Right atrium auricular region (tissue), 2 donors: ENCODE measurements at places on chromosomes 3 and 15. TPM values are rescaled to one million over a fixed set of nuclear protein-coding genes. Genes with fewer than 3 reads are reported as not detected.

Gene ULK4
- total RNA-seq: 10.1 TPM

Gene ITIH3
- 0.19 TPM for total RNA-seq

Gene MTHFS
- 8.0 TPM for total RNA-seq

- H3K4me3 ChIP-seq: no peak overlapping the region
- no peaks in the 10 kb centered on the region for H3K36me3 ChIP-seq
- no peak for DNase-seq
- no peaks in the 10 kb centered on the region for H3K27me3 ChIP-seq
- H3K4me1 ChIP-seq: no peaks in the 10 kb centered on the region
Observed at GRCh38 chr15:42121021-42121420, 26.7 kb upstream of the PLA2G4D start.

- H3K27ac ChIP-seq: no peak overlapping the region
- no peaks in the 10 kb centered on the region for H3K4me1 ChIP-seq
- no peaks in the 10 kb centered on the region for H3K27me3 ChIP-seq
Observed at GRCh38 chr3:14305324-14305723, 97.1 kb upstream of the SLC6A6 start.

DNA sequence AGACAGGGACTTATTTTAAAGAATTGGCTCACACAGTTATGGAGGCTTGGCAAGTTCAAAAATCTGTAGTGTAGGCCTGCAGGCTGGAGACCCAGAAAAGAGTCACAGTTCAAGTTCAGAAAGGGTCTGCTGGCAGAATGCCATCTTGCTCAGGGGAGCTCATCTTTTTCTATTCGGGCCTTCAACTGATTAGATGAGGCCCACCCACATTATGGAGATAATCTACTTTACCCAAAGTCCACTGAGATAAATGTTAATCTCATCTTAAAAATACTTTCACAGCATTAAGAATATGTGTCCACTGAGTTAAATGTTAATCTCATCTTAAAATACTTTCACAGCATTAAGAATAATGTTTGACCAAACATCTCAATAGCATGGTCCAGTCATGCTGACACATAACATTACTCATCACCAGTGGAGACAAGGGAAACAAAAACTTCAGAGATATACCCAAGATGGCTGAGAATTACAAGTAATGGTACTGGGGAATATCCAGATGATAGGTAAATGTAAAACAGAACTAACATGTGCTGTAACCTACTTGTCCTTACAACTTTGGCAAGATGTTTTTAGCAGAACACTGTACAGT is 74.3 kb upstream of the STAC start:
- no peak for DNase-seq
- H3K36me3 ChIP-seq: no peaks in the 10 kb centered on the region
- no peak overlapping the region for H3K4me3 ChIP-seq
- no peaks in the 10 kb centered on the region for H3K27me3 ChIP-seq
- no peaks in the 10 kb centered on the region for H3K4me1 ChIP-seq

DNA sequence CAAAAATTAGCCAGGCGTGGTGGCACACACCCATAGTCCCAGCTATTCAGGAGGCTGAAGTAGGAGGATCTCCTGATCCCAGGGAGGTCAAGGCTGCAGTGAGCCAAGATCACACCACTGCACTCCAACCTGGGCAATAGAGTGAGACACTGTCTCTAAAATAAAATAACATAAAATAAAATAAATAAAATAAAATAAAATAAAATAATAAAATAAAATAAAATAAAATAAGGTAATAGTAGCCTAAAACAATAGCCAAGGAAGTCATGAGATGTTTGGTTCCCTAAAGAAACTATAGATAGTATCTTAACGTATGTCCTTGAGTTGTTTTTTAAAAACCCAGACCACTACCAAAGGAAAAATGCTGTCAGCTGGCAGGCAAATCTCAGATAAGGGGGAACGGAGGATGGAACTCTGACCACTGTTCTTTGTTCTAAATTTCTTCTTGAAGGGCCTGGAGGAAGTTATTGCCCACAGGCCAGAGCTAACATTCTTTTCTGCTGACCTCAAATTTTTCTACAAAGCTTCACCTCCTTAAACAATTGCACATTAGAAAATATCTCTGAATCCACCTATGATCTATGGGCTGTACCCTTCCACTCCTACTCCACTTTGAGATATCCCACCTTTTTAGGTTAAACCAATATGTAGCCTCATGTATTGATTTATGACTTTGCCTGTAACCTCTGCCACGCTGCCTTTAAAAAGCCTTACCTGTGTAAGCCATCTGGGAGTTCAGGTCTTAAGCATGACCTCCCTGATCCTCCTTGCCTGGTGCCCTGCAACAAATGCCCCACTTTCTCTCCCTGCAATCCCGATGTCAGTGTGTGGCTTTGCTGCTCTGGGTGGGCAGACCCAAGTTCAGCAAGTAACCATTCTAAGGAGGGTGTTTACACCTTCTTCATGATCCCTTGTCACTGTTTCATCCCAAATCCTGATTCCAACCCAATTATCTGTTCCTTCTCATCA is 126.2 kb upstream of the BHLHE40 start:
- H3K4me3 ChIP-seq: no peak overlapping the region
- no peaks in the 10 kb centered on the region for H3K36me3 ChIP-seq
- no peaks in the 10 kb centered on the region for H3K27me3 ChIP-seq
- no peak overlapping the region for H3K27ac ChIP-seq
- peaks cover 10% of the 10 kb centered on the region for H3K4me1 ChIP-seq
- DNase-seq: no peak

- no peaks in the 10 kb centered on the region for H3K4me1 ChIP-seq
- DNase-seq: no peak
- no peak overlapping the region for H3K4me3 ChIP-seq
- no peak overlapping the region for H3K27ac ChIP-seq
Observed at GRCh38 chr3:24736701-24737100, 242.1 kb upstream of the THRB start.

DNA sequence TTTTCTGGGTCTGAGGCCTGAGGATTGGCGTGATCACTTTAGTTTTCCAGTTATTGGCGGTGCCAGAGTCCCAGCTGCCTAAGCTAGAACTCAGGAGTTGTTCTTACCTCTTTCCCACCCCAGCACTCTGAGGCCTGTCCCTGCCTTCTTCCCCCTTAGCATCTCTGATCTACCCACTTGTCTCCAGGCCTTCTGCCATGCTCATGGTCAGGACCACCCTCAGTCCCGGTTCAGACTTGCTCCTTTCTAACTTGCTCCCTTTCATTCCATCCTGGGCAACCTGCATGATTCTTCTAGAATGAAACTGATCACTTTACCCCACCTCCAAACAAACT is 15.7 kb downstream of the ACOX2 start:
- no peak overlapping the region for H3K4me3 ChIP-seq
- H3K36me3 ChIP-seq: peaks cover 74% of the 10 kb centered on the region
- no peak overlapping the region for H3K27ac ChIP-seq
- DNase-seq: no peak
- no peaks in the 10 kb centered on the region for H3K27me3 ChIP-seq
- no peaks in the 10 kb centered on the region for H3K4me1 ChIP-seq

- no peak for DNase-seq
- no peak overlapping the region for H3K4me3 ChIP-seq
- no peaks in the 10 kb centered on the region for H3K36me3 ChIP-seq
Observed at GRCh38 chr3:73694983-73695757, 70.4 kb upstream of the PDZRN3 start.

- no peak for DNase-seq
- H3K4me1 ChIP-seq: peaks cover 10% of the 10 kb centered on the region
- H3K27ac ChIP-seq: no peak overlapping the region
- no peaks in the 10 kb centered on the region for H3K36me3 ChIP-seq
- no peaks in the 10 kb centered on the region for H3K27me3 ChIP-seq
- no peak overlapping the region for H3K4me3 ChIP-seq
Observed at GRCh38 chr3:71421820-71422566, 161.5 kb downstream of the FOXP1 start.

GRCh38 chr15:83099290-83099689 is 8.2 kb upstream of the TM6SF1 start:
- H3K4me1 ChIP-seq: no peaks in the 10 kb centered on the region
- no peak for DNase-seq
- no peak overlapping the region for H3K4me3 ChIP-seq
